ENCODE measurements at places on chromosomes 4 and X.

- DNase-seq: peak; percentile 23
These were observed 4.7 kb downstream of the RIPPLY1 start for GRCh38 chrX:106898462-106898861.

GRCh38 chrX:41351923-41352322 is 18.0 kb downstream of the DDX3X start:
- DNase-seq: no peak

DNA sequence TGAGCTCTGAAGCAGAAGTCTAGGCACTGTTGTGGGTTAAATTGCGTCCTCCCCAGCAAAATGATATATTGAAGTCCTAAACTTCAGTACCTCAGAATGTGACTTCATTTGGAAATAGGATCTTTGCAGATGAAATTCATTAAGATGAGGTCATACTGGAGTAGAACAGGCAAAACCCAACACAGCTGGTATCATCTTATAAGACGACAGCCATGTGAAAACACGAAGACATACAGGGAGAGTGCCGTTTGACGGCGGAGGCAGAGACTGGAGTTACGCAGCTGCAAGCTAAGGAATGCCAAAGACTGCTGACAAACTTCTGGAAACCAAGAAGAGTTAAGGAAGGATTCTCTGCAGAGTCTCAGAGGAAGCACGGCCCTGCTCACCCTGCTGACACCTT is 241.5 kb downstream of the MAML3 start:
- no peak for DNase-seq

- DNase-seq: no peak
These were observed 116.5 kb upstream of the PDLIM3 start for GRCh38 chr4:185651851-185652250.

- peak; percentile 41 for DNase-seq
These were observed 151.5 kb downstream of the PDLIM5 start for GRCh38 chr4:94603170-94603747.
